ENCODE measurements at places on chromosomes 6 and 20. TPM values are rescaled to one million over a fixed set of nuclear protein-coding genes. Genes with fewer than 3 reads are reported as not detected.

GRCh38 chr20:43824309-43825050 is 90.2 kb upstream of the TOX2 start:
- H3K27me3 ChIP-seq = no peaks in the 10 kb centered on the region
- H3K4me3 ChIP-seq = no peak overlapping the region
- no peaks in the 10 kb centered on the region for H3K4me1 ChIP-seq
- no peak overlapping the region for H3K27ac ChIP-seq

- H3K4me1 ChIP-seq = no peaks in the 10 kb centered on the region
- H3K27me3 ChIP-seq = no peaks in the 10 kb centered on the region
- no peaks in the 10 kb centered on the region for H3K36me3 ChIP-seq
- no peak for DNase-seq
Observed at GRCh38 chr20:8375898-8376297, 243.8 kb downstream of the PLCB1 start.

GRCh38 chr6:43771858-43772680 is 2.1 kb downstream of the VEGFA start:
- peak overlapping the region; percentile 95 for H3K27ac ChIP-seq
- no peaks in the 10 kb centered on the region for H3K36me3 ChIP-seq
- peaks cover 26% of the 10 kb centered on the region for H3K4me1 ChIP-seq
- peak overlapping the region; percentile 85 for H3K4me3 ChIP-seq
- DNase-seq = peak; percentile 82

GRCh38 chr6:139925894-139926641 is 551.6 kb upstream of the CITED2 start:
- no peaks in the 10 kb centered on the region for H3K4me1 ChIP-seq
- H3K27me3 ChIP-seq = no peaks in the 10 kb centered on the region
- no peak for DNase-seq
- H3K4me3 ChIP-seq = no peak overlapping the region
- no peaks in the 10 kb centered on the region for H3K36me3 ChIP-seq

- DNase-seq = no peak
- H3K27ac ChIP-seq = no peak overlapping the region
- H3K4me1 ChIP-seq = no peaks in the 10 kb centered on the region
- H3K36me3 ChIP-seq = no peaks in the 10 kb centered on the region
- no peaks in the 10 kb centered on the region for H3K27me3 ChIP-seq
Observed at GRCh38 chr20:20235681-20236080, 132.2 kb upstream of the INSM1 start.

GRCh38 chr20:63219447-63219821 is 3.5 kb upstream of the YTHDF1 start:
- no peak overlapping the region for H3K4me3 ChIP-seq
- no peak overlapping the region for H3K27ac ChIP-seq
- no peaks in the 10 kb centered on the region for H3K36me3 ChIP-seq
- H3K4me1 ChIP-seq = no peaks in the 10 kb centered on the region
- DNase-seq = no peak

DNA sequence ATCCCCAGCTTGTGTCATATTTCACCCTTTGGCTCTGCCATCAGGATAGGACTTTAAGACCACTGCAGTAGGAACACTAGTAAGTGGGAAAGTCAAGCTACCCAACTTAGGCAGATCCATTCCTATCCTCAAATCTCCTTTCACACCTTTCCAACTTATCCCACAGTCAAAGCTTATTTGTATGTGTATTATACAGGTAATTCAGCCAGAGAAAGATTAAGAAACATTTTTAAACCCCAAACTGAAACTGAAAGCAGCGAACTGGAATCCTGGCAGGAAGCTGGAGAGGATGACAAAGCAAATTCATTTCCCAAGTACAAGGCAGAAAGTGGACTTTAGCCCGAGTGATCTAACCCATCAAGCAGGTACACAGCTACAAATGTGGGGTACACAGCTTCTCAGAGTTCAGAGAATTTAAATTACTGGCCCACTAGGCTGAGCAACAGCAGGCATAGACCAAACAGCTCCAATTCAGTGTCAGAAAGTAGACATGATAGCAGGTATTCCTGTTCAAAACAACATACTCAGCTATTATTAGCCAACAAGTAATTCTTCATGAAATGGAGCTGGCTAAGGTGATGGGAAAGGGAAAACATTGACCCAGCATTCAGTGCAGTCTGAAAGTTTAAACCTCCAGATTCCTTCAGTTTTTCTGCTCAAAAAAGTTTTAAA is 39.1 kb downstream of the ILRUN start:
- H3K27me3 ChIP-seq = no peaks in the 10 kb centered on the region
- H3K4me1 ChIP-seq = peaks cover 36% of the 10 kb centered on the region
- peak overlapping the region; percentile 39 for H3K4me3 ChIP-seq
- H3K27ac ChIP-seq = peak overlapping the region; percentile 89
- H3K36me3 ChIP-seq = no peaks in the 10 kb centered on the region

DNA sequence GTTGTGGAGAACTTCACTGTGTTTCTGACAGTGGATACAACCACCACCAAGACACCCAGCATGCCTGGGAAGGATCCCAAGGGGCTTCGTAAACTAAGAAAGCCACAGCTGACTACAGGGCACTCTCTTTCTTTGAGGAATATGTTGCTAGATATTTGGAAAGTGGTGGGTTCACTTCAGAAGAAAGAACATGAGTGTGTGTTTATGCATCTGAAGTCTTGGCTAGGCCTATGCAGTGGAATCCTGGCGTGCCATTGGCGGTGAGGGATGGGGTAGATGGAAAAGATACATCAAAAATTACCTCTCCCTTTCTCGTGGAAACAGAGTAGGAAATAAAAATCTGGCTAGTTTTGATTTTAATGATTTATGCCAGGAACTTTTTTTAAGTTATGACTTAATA is 187.7 kb downstream of the PDE7B start:
- no peak for DNase-seq
- H3K36me3 ChIP-seq = no peaks in the 10 kb centered on the region
- no peaks in the 10 kb centered on the region for H3K27me3 ChIP-seq
- no peaks in the 10 kb centered on the region for H3K4me1 ChIP-seq

SIRPB1 gene
- 3.6 TPM for total RNA-seq

LINC00237 gene
- total RNA-seq = not detected
